Activated CD8-positive, alpha-beta memory T cell treated with anti-CD3 and anti-CD28 coated beads, Interleukin-2, amount 50 U/mL, for 4 hours (primary cell): ENCODE measurements at places on chromosomes 6 and 20.

DNA sequence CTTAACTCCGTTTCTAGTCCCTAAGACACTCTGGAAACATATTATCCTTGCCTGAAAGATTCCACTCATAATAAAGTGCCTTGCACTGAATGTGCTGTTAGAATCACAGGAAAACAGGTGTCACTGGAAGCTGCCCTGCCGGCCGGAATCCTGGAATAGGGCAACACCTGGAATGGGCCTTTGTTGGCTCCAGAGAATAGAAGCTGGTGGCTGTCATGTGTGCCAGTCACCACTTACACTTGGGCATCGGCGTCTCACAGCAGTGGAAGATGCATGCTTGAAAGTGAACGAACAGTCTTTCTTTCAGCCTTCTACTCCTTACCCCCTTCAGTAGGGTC, 90.8 kb upstream of the AFDN start:
- no peak for DNase-seq

GRCh38 chr20:43066125-43066524, 123.6 kb downstream of the PTPRT start:
- no peak for DNase-seq

DNA sequence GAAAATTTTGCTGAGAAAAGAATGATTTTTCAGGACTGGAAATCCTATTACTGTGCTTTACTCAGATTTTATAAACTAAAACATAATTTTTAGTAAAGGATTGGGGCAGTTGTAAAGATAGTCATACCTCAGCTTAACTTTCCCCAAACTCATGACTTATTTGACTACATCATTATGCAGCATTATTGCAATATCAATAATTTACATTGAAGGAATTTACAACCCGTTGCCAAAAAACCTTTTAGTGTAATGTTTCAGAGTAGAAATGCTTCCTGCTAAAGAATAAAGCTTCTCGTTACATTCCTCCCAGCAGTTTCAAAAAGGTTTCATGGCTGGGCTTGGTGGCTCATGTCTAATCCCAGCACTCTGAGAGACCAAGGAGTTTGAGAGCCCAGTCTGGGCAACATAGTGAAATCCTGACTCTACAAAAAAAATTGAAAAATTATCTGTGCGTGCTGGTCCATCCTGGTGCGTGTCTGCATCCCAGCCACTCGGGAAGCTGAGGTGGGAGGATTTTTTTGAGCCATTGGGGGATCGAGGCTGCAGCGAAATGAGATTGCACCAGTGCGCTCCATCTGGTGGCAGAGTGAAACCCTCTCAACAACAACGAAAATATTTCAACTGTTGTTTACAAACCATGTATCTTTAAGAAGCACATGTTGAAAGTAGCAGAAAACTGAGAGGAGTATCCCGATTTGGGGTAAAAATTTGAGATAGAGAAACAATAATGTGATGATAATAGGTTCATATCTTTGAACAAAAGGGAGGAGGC, 4.4 kb downstream of the AMD1 start:
- DNase-seq: no peak

DNA sequence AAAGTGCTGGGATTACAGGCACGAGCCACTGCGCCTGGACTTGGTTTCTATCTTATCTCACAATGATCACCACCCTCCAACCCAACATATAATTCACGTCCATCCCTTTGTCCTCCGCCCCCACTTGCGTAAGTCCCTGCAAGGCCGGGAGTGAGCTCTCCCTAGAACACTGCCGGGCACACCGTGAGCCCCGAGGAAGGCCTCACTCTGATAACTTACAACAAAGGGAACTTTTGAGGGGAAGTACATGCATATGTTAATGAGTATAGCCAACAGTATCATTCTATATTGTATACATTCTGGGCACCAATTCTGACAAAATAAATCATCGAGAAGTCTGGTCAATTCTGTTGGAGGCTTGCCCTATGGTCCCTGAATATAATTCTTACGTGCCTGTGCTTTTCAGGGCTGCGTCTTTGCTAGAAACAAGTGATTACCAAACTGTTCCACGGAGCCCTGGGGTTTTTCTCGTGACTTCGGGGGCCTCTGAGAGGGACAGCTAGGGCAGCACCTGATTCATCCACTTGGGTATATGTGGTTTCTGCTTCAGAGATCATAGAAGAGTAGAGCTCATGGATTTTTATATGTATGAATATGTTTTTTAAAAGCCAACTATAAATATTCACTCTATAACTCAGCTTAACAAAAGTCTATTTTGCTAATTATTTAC, 469.8 kb upstream of the AGPAT4 start:
- no peak for DNase-seq

DNA sequence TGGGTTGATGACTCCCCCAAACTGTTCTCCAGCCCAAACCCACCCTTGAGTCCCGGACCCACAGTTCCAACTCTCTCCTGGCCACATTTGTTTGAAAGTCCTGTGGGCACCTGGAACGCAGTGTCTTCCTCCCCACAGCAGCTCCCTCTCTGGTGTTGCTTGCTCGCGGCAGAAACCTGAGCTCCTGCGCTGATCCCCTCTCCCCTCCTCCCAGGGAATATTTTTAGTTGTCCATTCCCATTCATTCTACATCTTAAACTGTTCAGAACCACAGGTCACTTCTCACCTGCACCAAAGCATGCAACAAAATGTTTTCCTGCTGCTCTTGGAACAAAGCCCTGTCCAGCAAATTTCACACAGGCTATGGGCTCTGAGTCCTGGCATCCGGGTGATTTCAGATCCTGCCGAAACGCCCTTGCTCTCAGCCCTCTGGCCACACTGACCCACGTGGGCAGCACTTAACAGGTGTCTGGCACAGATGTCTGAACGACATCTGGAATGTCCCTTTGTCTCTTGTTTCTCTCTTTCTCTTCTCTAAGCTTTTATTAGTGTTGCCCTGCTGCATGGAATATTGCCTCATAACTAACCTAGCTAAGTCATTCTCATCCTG, 27.0 kb upstream of the PMEPA1 start:
- DNase-seq: no peak

DNA sequence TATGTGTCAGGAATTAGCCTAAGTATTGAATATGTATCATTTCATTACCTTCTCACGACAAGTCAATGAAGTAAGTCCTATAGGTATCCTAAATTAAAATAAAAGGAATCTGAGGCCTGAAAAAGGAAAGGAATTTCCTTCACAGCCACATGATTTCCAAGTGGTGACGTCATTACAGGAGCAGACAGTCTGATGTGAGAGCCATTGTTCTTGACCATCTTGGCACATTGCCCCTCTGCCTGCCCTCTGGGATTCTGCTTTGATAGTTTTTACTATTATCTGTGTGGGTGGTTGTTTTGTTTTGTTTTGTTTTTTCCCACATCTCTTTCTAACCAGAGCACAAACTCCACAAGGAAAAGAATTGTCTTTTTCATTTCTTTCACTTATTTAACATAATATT, 219.8 kb upstream of the UFL1 start:
- no peak for DNase-seq

DNA sequence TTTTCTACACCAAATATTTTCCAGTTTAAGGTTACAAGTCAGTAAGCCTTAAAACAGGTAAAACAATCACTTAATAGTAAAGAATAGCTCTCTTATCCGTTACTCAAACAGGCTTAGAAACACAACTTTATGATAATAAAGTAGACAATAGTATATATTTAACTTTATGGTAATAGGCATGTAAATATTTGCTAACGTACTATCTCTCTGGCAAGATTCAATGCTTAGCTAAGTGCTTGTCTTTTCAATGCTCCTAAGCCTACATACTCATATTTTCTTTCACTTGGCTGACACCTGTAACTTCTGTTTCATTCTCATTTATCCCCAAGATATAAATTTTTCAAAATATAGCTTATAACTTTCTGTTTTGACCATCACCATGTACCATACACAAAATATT, 358.2 kb downstream of the HTR1B start:
- no peak for DNase-seq

DNA sequence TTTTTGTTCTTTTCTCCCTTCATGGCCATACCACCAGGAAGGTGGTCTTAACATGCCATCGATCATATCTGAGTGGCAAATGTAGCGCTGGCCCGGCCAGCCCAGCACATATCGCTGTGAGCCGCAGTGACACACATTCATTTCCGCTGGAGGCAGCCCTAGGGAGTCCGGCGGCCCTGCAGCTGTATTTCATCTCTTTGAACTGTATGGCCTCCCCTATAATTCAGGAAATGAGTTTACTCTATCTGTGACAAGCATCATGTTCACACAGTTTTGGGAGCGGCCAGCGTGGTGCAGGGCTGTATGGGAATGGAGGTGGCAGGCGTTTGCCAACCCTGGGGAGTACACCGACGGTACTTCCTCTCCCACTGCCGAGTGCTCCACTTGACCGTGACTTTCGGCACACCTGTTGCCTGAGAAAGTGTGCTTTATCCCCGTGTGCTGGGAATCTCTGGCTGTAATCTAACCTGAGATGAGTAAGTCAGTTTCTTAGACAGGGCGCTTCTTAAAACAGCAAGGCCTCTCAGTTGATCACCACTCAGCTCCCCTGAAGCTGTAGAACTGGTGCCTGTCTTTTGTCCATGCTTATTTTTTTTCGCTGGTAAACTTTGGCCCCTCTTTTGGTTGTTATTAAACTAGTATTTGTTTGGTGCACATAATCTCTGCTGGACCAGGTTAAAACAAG, 257.1 kb upstream of the TAB2 start:
- DNase-seq: peak; percentile 45
